ENCODE measurements at places on chromosomes 16 and 17.

DNA sequence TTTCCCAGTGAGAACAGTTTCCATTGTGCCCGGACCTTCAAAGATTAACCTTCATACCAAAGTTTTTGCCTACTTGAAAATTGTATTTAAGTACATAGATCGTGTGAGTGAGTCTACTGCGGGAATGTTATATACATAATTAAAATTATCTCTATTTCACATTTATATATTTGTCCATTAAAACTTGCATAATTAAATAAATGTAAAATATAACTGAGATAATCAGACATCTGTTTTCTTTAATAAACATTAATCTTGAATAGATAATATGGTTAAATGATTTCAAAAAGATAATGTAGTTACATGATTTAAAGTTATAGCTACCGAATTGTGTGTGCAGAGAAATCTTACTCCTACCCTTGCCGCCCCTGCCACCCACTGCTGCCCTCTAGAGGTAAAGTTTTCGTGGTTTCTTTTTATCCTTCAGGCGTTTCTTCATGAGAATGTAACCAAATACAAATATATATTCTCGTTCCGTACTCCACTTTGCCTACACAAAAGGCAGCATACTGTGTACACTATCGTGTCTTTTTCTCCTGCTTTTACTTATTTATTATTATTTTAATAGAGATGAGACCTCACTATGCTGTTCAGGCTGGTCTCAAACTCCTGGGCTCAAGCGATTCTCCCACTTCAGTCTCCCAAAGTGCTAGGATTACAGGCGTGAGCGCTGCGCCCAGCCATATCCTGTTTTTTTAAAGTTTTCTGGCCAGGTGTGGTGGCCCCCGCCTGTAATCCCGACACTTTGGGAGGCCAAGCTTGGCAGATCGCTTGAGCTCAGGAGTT lies 35.6 kb downstream of the RPA1 start:
- no peak for DNase-seq

DNA sequence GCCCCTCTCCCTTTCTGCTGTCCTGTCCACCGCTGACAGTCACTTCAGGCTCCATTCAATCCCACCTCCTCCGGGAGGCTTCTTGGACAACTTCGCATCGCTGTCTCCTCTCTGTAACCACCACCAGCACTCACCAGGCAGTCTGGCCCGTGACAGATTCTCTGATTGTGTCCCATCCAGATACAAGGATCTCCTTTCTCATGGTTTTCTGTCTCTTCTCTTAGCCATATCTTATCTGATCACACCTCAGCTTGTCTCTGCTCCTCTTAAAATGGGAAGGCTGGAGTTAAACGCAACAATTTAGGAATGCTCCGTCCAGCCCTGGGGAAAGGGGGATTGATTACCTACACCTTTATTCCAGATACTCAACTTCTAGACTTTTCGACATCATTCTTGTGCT lies 56.9 kb upstream of the ARHGAP44 start:
- no peak for DNase-seq

- DNase-seq, result no peak
Observed at GRCh38 chr16:73052576-73052975, 4.6 kb upstream of the ZFHX3 start.

DNA sequence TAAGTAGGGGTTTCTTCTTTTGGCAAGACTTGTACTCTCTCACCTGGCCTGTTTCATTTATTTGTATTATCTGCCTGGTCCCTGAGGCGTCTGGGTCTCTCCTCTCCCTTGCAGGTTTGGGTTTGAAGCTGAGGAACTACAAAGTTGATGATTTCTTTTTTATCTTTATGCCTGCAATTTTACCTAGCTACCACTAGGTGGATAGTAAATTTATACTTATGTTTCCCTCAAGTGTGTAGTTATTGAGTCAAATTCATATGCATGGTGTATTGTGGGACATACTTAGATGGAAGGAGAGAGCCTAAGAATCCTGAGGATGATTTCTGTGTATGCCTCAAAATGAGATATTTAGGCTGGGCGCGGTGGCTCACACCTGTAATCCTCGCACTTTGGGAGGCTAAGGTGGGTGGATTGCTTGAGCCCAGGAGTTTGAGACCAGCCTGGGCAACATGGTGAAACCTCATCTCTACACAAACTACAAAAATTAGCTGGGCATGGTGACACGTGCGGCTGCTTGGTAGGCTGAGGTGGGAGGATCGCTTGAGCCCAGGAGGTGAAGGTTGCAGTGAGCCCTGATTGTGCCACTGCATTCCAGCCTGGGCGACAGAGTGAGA lies 13.6 kb downstream of the TMEM98 start:
- no peak for DNase-seq

DNA sequence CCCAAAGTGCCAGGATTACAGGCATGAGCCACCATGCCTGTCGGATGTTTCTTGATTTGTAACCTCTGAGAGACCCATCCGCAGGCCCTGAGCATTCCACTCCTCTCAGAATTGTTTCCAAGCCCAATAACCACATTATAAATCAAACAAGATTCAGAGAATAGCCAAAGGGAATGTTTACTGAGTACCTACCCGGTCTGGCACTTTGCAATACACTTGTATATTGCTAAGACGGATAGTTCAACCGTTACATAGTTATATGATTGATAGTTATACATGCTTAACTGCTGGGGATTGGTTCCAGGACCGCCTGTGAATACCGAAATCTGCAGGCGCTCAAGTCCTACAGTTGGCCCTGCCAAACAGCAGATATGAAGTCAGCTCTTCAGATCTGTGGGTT lies 3.0 kb upstream of the KAT8 start:
- no peak for DNase-seq

- no peak for DNase-seq
Observed at GRCh38 chr16:85718682-85719081, 29.9 kb upstream of the GINS2 start.

GRCh38 chr16:77359065-77359502 lies 75.8 kb downstream of the ADAMTS18 start:
- DNase-seq, result no peak

DNA sequence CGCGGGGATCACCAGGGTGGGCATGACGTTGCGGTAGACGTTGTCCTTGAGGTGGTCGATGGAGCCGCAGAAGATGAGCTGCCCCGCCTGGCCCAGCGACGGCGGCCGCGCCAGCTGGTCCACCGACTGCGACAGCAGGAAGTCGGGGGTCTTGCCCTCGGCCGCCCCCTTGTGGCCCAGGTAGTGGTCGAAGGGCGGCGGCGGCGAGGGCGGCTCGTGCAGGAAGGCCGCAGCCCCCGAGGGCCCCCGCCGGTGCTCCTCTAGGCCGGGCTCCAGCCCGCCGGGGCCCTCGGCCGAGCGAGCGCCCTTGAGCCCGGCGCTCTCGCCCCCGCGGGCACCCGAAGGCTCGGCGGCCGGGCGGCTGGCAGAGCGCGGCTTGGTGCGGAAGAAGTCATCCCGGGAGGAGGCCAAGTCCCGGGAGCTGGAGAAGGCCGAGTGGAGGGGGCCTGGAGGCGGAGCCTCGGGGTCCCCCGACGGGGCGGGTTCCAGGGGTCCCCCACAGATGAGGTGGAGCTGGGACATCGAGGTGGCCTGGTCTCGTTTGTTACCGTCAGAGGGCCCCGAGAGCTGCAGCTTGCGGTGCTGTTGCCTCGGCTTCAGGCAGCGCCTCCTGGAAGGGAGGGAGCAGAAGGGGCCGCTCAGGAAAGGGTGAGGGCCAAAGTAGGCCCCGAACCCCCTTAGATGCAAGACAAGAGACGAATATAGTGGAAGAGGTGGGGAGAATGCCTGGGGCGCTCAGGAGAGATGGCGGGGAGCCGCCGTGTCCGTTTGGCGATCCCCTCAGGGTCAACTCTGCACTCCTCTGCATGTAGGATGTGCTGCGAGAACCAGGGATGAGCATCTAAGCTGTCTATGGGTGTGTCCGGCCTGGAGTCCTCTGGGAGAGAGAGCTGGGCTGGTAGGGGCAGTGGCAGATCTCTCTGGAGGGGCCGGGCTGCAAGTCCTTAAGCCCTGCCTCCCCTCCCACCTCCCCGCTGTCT lies 8.8 kb downstream of the FAM171A2 start:
- DNase-seq, result no peak

- DNase-seq, result no peak
Observed at GRCh38 chr17:40553694-40554534, 11.4 kb downstream of the CCR7 start.

GRCh38 chr16:72673118-72673517 lies 374.8 kb downstream of the ZFHX3 start:
- no peak for DNase-seq

GRCh38 chr17:66416207-66416940 lies 114.0 kb downstream of the PRKCA start:
- DNase-seq, result no peak

DNA sequence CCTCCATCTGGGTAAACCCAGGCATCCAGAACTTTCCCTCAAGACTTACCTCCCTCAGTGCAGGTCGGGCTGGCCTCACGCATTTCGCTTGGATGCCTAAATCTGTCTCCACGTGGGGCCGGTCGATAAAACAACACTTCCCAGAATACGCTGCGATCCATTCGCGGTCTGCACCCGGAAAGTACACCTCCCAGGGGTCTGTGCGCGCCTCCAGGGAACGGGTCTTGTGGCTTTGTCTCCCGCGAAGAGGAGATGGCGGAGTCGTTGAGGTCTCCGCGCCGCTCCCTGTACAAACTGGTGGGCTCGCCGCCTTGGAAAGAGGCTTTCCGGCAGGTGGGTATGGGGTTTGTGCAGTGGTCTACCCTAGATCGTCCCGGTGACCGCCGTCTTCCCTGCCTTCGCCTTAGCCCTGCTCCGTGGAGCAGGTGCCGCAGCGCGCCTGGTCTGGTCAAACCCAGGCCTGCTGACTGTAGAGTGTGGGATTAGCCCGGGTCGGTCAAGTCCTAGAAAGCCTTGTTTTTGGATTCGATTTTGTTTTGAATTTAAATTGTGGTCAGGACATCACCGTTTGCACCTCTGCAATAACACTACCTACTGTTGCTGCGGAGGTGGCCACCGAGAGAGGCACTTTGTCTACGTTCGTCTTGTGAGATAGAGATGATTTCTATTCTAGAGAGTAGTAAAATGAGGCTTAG lies at the start of gene RPAIN:
RPAIN (plus strand) TSS at position 224 of the 695 bp plus-strand sequence; CDS start at position 253, 29 bp downstream.
- DNase-seq, result peak; percentile 47

- no peak for DNase-seq
Observed at GRCh38 chr17:42559075-42559474, 2.9 kb upstream of the COASY start.

- no peak for DNase-seq
Observed at GRCh38 chr16:9119795-9120194, 28.4 kb downstream of the HAPSTR1 start.

All from GF-D8 (cell line).